BJ (cell line): ENCODE measurements at places on chromosomes 6 and 20. TPM values are rescaled to one million over a fixed set of nuclear protein-coding genes. Genes with fewer than 3 reads are reported as not detected.

Gene KHDC1L
- polyA plus RNA-seq: 0.31 TPM in 1 of 2 replicates, not detected in the other

DNA sequence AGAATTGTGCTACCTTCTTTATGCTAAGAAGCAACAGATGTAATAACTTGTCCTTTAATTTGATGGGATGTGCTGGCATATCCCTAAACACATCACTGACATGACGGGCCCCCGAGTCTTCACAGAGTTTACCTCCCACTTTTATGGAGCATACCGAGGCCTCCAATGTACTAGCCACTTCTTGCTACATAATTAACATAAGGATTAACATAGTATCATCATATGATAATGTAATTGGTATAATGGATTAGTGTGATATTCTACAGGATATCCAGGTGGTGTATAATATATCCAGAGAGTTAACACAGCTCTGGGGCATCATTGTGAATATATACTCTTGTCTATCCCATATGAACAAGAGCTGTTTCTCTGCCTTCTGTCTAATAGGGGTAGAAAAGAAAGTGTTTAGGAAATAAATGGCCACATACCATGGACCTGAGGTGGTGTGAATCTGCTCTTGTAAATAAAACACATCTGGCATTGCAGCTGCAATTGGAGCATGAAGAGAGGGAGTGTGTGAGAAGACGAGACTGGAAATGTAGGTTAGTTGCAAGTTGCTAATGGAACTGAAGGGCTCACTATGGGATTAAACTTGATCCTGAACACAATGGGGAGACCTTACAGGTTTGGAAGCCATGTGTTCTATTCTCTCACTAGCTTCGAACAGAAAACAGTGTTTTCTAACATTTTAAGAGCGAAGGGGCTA is 102.3 kb downstream of the IYD start:
- DNase-seq: no peak

Gene PET117
- 3.9 and 6.0 TPM in 2 replicates for polyA plus RNA-seq

DNA sequence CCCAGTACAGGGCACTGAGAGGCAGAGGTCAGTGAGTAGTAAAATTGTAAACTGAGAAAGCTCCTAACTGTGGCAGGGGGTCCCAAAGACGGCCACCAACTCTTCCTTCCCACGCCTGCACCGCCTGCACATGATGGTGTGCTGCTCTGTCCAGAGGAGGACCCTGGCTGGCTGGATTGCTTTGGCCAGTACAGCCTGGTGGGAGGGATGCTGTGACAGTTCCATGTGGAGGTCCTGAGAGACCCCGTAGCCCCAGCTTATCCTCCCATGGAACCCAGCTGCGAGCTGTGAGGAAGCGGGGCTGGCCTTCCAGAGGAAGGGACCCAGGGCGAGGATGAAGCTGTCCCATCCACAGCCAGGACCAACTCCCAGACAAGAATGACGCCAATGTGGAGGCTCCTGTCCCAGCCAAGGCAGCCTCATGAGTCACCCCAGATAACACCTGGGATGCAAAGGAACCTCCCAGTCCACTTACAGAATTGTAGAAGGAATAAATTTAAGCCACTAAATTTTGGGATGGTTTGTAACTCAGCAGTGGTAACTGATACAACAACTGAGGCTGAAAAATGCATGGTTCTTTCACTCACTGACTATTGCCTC is 2.0 kb upstream of the ACSS1 start:
- no peak for DNase-seq

DNA sequence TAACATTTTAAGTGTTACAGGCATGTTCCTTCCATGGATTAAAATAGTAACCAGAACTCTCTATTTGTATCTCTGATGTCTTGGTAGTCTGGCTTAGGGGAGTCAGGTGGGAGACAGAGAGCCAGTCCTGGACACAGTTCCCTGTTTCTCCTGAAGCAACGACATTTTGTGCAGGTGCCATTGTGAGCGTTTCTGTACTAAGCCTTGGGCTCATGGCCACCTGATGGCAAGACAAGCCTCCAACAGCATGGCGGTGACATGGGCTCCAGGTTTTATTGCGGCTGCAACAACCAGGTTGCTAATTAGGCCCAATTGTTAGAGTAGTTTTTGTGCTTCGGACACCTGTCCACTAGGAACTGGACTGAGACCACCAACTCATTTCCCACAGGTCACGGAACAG is 105.3 kb downstream of the PRDM13 start:
- no peak for DNase-seq

GRCh38 chr20:5716953-5717352 is 33.2 kb upstream of the SHLD1 start:
- DNase-seq: no peak

DNA sequence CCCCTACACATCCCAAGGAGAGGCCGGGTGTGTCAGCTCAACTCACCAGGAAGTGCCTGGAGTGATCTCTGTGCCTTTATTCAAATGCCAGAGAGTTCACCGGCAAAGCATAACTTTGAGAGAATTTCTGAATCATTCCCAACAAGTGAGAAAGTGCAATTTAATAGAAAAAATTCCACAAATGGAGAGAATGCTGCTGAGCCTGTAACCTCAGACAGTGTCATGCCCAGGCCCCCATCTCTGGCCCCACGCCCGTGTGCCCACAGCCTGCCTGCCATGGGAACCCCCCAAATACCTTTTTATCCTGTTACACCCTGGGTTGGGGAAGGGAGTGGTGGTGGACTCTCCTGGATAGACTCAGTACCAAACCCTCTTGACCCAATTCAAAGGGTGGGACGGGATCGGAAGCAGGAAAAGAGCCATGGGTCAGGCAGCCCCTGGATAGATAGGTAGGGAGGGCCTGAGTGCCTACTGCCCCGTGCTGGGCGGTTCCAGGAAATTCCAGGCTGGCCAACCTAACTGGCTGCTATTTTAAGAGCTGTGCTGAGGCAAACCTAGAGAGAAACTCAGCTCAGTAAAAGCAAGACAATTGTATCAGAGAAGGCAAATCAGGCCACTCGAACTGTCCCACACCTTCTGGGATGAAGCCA is 179.0 kb upstream of the FOXA2 start:
- no peak for DNase-seq

- DNase-seq: no peak
Measured at GRCh38 chr6:1381481-1382330, 7.7 kb upstream of the FOXF2 start.

DNA sequence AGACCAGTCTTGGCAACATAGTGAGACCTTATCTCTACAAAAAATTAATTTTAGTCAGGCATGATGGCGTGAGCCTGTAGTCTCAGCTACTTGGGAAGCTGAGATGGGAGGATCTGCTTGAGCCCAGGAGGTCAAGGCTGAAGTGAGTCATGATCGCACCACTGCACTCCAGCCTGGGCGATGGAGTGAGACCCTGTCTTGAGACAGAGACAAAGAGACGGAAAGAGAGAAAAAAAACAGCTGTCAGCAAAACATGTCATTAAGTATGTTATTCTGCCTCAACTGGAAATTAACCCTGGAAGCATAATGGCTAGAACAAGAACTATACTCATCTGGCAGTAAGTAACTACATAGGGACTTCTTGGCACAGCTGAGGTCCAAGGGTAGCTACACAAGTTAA is 7.2 kb downstream of the MMS22L start:
- no peak for DNase-seq

DNA sequence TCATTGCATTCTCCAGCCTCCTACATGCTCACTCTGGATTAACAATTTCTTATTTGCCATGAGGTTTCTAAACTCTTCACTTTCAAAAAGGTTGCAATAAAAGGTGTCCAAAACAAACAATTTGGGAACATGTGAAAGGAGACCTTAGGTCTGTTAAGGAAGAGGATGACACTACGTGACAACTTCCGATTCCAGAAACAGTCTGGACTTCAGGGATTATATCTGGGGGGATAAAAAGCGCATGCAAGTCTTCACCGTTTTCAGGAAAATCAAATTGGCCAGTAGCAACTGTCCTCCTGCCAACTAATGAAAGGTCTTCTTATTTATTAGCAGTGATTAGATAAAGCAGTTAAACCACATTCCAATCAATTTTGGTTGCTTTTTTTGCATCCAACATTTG is 1.8 kb downstream of the ZDHHC14 start:
- no peak for DNase-seq

DNA sequence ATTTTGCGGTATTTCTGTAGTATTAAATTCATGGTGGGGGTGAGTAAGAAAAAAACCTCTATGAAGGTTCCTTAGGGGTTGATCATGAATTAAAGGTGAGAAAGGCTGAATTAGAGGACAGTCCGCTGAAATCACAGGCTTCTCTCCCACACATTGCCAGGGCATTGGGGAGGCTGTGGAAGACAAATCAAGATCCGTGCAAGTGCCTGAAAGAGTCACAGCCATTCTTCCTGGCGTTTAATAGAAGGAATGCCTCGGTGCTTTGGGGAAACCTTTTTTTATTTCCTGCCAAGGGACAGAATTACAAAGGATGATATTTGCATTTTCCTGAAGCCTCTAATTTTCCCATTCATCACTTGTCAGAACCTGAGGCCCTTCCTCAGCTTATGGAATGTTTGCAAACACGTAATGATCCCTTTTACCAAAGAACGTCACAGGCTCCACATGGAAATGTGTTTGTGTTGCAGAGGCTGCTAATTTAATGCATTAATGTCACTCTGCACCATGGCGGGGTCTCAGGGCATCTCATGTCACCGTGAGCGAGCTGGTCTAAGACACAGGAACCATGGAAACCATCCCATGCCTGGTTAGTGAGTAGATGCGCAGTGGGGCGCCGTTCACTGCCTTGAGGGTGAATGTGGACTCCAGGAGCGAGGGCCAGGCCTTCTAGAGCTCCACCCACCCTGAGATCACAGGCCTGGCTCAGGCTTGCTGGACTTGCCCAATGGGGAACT is 185.9 kb upstream of the SULF2 start:
- no peak for DNase-seq

Gene MUC21
- not detected in 2 replicates for polyA plus RNA-seq

- peak; percentile 32 for DNase-seq
Measured at GRCh38 chr6:116328528-116328903, 42.2 kb upstream of the DSE start.

- no peak for DNase-seq
Measured at GRCh38 chr6:43768983-43769525, 957 bp upstream of the VEGFA start.

DNA sequence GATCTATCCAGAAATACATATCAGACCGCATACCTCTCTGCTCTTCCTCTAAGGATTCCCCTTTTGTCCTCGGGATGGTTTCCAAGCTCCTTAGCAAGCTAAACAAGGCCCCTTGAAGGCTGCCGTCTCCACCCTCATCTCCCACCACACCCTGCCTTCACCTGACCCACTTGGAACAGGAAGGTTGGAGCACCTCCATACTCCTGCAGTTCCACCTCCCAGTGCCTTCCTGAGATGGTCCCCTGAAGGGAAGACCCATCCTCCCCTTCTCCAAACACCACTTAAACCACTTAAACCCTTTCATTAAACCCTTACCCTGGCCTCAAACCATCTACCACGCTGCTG is 8.5 kb upstream of the POU5F1 start:
- DNase-seq: no peak

Gene TTK
- 5.1 and 10.5 TPM in 2 replicates for polyA plus RNA-seq

DNA sequence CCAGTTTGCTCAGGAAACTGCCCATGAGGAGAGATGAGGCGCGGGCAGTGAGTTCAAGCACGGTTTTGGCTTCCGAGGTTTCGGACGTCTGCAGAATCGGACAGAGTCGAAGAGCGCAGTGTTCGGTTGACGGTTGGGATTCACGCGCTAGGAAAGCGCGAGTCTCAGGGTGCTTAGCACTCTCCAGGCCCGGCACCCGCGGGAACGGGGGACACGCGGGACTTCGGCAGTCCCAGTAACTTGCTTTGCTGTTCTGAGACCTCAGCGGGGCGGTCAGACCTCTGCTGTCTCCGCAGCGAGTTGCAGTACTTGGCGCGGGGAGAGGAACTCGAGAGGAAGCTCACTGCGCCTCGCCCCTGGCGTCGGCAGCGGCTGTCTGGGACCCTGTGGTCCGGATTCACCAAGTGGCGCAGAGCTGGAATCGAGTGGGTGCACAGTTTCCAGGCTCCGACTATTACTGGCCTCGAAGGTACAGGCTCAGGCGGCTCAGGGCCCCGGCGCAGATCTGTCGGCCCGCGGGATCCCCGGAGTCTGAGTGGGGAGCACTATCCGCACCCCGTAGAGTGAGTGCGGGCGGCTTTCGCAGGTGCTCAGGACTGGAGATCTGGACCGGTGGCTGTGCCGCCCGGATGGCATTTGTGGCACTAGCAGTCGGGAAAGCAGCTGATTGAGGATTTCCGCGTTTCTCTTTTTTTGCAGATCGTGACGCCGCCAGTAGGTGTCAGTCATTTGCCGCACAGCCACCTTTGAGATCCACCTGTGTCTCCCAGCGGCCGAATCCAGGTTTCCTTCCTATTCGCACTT is at the start of gene POM121L2:
POM121L2 (minus strand) TSS at position 128 of the 804 bp plus-strand sequence; CDS start at position 25, 103 bp downstream.
- DNase-seq: no peak

DNA sequence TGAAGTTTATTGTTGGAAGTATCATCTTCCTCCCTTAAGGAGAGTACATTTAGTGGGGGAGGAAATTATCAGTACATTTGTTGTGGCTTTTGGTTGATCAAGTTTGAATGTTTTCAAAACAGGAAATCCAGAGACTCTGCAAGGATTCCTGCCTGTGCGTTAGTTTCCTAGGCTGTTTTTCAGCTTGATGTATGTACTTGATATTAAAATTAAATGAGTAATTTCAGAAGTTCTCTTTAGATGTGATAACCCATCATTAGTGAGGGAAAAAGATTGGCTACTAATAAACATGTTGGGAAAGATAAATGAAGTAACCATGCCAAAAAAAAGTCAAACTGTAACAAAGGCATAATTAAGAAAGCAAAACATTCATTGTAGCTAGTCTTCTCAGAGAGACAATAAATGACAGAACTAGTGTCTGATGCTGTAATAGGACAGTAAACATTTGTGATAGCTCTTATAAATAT is 88.0 kb upstream of the TULP1 start:
- DNase-seq: no peak

DNA sequence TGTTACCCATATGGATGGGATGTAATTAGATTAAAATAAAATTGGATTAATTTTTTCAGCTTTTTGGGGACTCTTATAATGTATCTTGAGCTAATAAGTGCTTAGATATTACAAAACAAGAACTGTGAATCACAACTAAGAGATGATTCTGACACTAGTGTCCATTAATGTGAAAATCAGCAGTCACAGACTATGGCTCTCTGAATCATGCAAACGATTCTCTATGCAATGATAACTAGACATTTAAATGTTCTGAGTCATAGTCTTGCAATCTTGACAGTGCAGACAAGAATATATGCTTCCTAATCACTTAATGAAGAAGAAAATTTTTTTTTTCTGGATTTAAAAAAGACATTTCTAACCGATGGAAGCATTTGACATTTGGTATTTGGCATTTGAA is 82.2 kb upstream of the OPRM1 start:
- no peak for DNase-seq

DNA sequence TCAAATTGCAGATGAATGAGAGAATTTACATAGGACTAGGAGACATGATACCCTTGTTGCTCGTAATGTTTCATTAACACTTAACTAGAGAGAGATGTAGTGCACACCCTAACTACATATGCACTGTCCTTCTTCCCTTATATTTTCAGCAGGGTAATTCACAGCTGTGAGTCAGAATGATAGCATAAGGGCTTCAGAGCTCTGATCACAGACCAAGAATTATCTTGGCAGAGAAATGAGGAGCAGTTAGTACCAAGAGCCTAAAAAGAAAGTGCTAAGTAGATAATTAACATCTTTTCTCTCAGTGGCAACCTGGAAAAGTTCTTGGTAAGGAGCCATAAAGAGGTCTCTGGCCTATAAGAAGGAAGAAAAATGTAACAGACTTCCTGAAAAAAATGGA is 35.8 kb downstream of the GRIK2 start:
- DNase-seq: no peak
